ENCODE measurements at places on chromosomes 2 and 18.

DNA sequence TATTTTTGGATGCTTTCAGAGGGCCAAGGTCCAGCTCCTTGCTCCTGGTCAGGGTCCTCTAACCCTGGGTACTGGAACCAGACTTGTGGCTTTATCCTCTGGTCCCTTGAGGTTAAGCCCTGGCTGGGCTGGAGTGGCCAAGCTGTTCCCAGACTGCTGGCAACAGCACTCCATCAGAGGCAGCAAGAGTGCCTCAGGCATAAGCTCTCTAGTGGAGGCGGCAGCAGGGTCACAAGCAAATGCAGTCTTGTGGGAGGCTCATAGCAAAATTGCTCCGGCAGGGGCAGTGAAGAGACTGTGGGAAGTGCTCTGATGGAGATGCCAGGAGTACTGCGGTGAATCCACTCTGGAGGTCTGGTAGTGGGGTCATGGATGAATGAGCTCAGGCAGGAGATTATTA lies 128.9 kb upstream of the OTOS start:
- DNase-seq, result no peak

DNA sequence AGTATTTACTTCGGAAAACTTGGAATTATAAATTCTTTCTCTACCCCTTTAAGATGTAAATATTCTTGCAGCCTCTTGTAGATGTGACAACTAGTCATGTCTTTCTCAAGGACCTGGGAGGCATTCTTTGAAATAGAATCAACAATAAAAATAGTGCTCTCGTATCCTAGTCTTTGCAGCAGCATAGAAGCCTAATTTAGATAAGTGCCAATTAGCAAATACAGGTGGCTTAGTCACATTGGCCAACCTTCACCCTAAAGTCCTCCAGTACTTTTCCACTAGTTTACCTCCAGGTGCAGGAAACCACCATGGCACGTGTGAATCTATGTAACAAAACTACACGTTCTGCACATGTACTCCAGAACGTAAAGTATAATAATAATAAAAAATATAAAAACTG lies 3.5 kb upstream of the ZSWIM2 start:
- no peak for DNase-seq

GRCh38 chr2:112666761-112667122 lies 21.0 kb downstream of the SLC20A1 start:
- no peak for DNase-seq

- no peak for DNase-seq
Measured at GRCh38 chr18:228586-228985, 39.3 kb downstream of the THOC1 start.

DNA sequence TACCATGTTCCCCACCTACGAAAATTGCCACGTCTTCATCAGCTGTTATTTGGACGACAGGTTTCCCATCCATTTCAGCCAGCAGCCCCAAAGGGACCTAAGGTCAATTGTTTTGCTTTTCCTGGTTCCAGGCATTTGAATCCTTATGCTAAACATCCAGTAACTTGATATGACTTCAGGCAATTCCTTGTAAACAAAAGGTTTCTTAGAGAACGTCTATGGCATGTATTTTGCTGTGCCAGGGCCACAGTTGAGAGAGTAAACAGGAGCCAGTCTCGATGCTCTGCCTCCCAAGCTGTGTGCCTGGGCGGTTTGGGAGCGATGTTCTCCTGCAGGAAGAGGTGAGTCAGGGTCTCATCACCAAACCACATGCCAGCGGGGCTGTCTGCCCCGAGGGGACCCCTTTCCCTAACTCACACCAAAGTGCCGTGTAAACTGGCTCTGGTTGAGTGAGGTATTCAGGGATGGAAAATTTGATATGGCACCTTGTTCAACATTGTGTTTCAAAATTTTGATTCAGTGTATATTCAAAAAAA lies 12.9 kb upstream of the MC5R start:
- no peak for DNase-seq

DNA sequence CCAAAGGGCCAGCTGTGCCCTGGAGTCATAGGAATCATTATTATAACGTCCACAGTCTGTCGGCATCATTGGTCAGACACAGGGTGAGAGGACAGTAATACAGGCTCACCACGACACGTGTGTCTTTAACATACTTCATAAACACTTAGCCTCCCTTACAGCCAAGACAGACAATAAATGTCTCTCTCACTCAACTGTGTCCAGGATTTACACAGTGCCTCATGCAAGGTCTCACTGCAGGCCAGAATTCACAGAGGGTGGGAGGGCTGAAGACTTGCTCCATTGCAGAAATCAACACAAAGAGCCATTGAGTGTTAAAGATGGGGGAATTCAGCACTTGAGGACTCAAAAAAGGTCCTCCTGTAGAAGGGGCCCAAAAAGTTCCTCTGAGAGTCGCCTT lies 210.5 kb downstream of the BCL2 start:
- DNase-seq, result no peak

GRCh38 chr2:136008205-136008865 lies 22.9 kb upstream of the DARS1 start:
- peak; percentile 75 for DNase-seq

- DNase-seq, result peak; percentile 52
Measured at GRCh38 chr18:74116633-74117554, 30.7 kb downstream of the FBXO15 start.

GRCh38 chr2:3487028-3487425 lies 32.3 kb downstream of the ADI1 start:
- no peak for DNase-seq

- no peak for DNase-seq
Measured at GRCh38 chr2:228700638-228701037, 519.2 kb upstream of the SPHKAP start.

- no peak for DNase-seq
Measured at GRCh38 chr18:63164396-63164795, 155.2 kb downstream of the BCL2 start.

- peak; percentile 88 for DNase-seq
Measured at GRCh38 chr2:85611705-85612587, at the start of gene C2orf68. Gene C2orf68 (minus strand): TSS chr2:85612066. CDS start chr2:85611984, 82 bp downstream.

- DNase-seq, result no peak
Measured at GRCh38 chr2:199818754-199819153, 32.2 kb downstream of the FTCDNL1 start.

DNA sequence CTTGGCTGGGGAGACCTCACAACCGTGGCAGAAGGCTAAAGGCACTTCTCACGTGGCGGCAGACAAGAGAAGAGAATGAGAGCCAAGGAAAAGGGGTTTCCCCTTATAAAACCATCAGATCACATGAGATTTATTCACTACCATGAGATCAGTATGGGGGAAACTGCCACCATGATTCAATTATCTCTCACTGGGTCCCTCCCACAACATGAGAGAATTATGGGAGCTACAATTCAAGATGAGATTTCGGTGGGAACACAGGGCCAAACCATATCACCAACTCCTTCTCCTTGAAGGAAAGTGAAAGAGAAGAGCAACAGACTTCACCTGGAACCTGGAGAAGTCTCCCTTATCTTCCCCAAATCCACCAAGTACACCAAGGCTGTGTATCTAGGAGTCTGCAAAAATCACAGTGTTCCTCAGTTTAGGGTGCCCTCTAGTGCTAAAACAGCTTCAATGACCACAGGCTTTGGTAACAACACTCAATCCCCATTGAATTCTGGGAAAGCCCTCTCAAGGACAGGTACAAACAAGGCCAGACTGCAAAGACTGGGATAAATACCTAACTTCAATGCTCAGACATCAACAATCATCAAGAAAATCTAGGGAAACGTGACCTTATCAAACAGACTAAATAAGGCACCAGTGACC lies 148.8 kb upstream of the SRD5A2 start:
- no peak for DNase-seq

DNA sequence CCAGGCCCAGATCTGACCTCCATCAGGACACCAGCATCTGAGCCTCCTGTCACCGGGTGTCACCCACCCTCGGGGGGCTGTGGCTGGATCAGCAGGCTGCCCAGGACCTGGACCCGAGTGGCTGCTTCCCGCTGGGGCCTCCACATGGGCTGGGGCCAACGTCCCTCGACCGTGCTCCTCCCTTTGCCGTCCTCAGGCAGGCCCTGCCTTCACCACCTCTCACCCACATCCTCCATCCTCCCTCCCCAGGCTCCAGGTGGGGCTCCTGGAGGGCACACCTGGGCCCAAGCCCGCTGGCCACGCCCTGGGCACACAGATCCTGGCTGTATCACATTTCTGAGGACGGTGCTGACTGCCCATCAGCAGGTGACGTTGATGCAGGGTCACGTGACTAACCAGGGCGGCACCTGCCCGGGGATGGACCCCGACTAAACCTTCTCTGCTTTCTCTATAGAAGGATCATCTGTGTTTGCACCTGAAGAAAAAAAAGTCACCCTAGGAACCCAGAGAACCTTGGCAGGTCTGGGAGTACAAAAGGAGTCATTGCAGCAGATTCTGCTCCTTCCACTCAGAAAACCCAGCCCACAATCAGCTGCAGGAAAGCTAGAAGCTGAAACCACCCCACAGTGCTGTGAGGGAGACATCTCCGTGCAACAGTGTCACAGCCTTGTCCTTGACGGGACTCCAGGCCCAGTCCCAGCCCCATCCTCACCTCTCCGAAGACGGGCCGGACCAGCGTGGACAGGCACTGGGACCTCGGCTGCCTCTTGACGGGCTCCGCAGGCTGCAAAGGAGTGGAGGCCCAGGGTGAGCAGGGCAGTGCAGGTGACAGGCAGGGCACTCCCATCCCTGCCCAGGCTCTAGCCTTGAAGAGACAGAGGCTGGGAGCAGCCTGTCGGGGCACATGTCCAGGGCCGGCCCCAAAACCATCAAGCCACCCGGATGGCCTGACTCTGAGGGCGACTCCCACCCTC lies 11.2 kb downstream of the STK25 start:
- DNase-seq, result no peak

DNA sequence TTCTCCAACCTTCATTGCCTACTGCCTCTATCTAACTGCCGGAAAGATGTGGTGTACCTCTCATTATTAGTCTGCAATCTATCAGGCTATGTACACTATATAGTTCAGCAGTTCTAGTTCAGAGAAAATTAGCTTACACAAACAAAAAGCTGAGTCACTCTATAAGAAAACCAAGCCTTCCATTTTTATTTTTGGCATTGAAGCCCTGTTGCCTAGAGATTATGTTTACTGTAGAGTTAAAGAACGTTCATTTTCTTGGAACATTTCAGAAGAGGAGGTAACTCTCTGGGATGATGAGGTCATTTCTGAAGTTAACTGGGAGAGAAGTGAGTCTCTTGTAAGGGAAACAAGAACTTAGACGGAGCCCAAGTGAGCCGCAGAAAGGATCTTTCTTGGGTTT lies 133.5 kb downstream of the FAM124B start:
- DNase-seq, result no peak

GRCh38 chr2:24929230-24929629 lies 9.2 kb upstream of the ADCY3 start:
- no peak for DNase-seq

GRCh38 chr2:236010920-236011685 lies 157.1 kb downstream of the GBX2 start:
- no peak for DNase-seq

Data from CD4-positive, alpha-beta T cell treated with Interleukin-6 for 4 hours (primary cell).